ENCODE measurements at places on chromosomes 5 and 9.
A peak's percentile ranks its signal among the peaks of the same experiment; 100 is the strongest.

GRCh38 chr9:130268521-130269211, 3.1 kb downstream of the HMCN2 start:
- DNase-seq: no peak

DNA sequence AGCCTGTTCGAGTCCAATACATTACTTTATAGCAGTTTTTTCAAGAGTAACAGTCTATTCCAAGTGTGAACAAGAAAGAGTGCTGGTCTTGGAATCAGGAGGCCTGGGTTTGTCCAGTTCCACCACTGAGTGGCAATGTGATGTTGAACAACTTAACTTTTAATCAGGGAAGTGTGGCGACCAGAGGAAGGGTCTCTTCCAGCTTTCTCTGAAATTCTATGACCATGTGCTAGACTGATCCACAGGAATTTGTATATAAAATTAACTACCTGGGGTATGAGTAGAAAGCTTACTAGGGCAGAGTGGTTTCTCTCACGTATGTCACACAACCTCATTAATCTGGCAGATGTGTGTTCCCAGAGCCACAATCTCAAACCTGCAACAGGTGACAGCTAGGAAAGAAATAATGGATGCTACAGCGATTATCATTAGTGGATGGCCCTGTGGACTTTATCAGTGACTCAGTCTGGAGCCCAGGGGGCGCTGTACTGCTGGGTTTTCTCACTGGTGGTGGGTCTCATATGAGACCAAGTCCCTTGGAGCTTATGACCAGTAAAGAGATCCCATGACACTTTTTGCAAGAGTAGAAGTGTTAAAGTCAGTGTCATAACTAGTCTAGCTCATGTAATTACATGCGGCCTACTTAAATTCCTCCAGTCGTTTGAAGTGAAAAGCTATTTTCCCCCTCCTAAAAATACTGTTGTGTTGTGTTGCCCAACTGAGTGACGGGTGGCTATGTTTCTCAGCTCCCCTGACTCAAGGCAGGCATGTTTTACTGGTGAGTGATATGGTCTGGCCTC, 116.5 kb downstream of the GDNF start:
- no peak for DNase-seq

- DNase-seq: no peak
These were observed 72.8 kb downstream of the NUP214 start for GRCh38 chr9:131198041-131198715.

GRCh38 chr5:60843936-60844905, at the start of gene ELOVL7:
Gene ELOVL7, minus strand, starts transcription at chr5:60844269. Its CDS starts 56,872 bp downstream, at chr5:60787397.
- DNase-seq: peak; percentile 65

GRCh38 chr9:106896695-106897094, 33.7 kb downstream of the ZNF462 start:
- no peak for DNase-seq

- peak; percentile 83 for DNase-seq
These were observed 20.7 kb downstream of the GOLGA2 start for GRCh38 chr9:128254855-128255759.

- DNase-seq: no peak
These were observed 35.9 kb upstream of the GAS1 start for GRCh38 chr9:86983249-86983619.

Data from Right ventricle myocardium inferior (tissue), 1 donor.